Left lung (tissue), 14 donors: ENCODE measurements at places on chromosomes 7 and 10.

DNA sequence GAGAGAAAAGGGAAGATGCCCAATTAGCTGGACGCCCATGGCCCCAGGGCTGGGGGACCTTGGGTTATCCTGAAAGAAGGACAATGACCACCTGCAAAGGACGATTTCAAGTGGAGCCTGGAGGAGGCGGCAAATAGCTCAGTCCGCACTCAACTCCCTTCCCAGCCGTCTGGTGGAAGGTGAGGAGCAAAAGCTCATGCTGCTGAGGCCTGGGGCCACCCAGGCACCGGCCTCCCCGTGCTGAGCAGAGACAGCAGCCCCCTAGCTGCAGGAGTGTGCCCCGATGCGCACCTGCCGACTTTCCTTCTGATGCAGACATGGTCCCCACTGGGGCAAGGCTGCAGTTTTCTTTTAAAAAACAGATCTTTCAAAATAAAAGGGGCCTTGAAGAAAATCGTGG lies 7.9 kb downstream of the FAM20C start:
- no peak overlapping the region for H3K4me3 ChIP-seq
- H3K36me3 ChIP-seq, result no peaks in the 10 kb centered on the region
- no peaks in the 10 kb centered on the region for H3K27me3 ChIP-seq
- no peak for DNase-seq

DNA sequence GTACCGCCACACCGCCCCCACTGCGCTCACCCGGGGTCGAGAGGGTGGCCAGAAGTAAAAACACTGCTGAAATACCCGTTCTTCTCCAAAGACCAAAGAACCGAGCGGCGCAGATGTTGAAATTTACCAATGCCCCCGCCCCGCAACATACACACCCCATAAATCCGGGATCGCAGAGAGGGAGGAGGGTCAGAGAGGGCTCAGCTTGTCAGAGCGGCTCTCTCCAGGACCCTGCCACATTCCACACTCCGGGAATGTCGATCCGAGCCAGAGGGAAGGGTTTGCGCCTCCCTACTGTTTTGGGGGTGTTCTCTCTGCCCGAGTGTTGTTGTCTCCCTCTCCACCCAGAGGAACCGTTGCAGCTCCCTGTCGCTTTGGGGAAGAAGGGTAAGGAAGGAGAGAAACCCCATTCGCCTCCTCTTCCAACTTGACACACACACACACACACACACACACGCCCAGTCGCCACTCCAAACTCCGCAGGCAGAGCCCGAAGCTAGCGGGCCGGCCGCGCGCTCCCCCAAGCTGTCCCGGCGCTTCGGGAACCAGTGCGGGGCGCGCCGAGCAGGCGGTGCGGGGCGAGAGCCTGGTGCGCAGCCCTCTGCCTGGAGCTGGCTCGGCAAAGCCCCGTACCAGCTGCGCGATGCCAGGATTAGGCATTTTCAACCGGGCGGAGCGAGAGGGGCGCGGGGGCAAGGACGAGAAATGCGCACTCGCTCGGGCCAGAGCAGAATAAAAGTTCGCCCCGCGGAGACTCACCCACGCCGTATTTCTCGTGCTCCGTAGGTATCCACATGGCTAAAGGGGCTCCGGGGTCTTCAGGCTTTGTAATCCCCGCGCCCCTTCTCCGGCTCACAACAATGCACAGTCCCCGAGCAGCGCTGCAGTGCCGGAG lies 609 bp downstream of the DOCK4 start:
- peak overlapping the region; percentile 93 for H3K4me3 ChIP-seq
- peak; percentile 82 for DNase-seq
- H3K36me3 ChIP-seq, result no peaks in the 10 kb centered on the region
- H3K27me3 ChIP-seq, result peaks cover 7% of the 10 kb centered on the region
- H3K4me1 ChIP-seq, result peaks cover 51% of the 10 kb centered on the region

DNA sequence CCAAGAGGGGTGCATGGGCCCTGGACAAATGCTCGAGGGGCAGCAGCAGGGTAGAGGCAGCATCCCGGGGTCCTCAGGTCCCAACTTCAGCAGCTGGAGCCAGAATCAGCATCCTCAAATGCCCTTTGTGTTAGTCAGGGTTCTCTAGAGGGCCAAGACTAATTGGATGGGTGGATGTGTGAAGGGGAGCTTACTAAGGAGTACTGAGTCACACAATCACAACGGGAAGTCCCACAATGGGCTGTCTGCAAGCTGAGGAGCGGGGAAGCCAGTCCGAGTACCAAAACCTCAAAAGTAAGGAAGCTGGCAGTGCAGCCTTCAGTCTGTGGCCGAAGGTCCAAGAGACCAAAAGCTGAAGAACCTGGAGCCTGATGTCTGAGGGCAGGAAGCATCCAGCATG lies 162.9 kb upstream of the TCERG1L start:
- H3K36me3 ChIP-seq, result no peaks in the 10 kb centered on the region
- DNase-seq, result no peak
- no peak overlapping the region for H3K27ac ChIP-seq
- peaks cover 37% of the 10 kb centered on the region for H3K27me3 ChIP-seq
- H3K4me1 ChIP-seq, result no peaks in the 10 kb centered on the region

DNA sequence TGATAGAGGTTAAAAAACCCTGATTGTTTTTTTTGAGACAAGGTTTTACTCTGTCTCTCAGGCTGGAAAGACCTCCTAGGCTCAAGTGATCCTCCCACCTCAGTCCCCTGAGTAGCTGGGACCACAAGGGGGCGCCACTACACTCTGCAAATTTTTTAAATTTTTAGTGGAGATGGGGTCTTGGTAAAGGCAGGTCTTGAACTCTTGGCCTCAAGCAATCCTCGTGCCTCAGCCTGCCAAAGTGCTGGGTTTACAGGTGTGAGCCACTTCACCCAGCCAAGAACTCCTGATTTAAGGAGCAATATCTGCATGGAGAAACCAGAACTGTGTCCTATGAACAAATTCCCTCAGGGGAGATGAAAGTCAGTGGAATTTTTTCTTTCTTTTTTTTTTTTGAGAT lies 7.3 kb upstream of the KLHDC10 start:
- no peaks in the 10 kb centered on the region for H3K4me1 ChIP-seq
- no peak overlapping the region for H3K4me3 ChIP-seq
- H3K36me3 ChIP-seq, result no peaks in the 10 kb centered on the region
- no peak overlapping the region for H3K27ac ChIP-seq

GRCh38 chr10:113555751-113556150 lies 2.9 kb downstream of the HABP2 start:
- no peak overlapping the region for H3K4me3 ChIP-seq
- no peaks in the 10 kb centered on the region for H3K36me3 ChIP-seq
- H3K27me3 ChIP-seq, result peaks cover 11% of the 10 kb centered on the region
- H3K27ac ChIP-seq, result no peak overlapping the region
- H3K4me1 ChIP-seq, result no peaks in the 10 kb centered on the region
- DNase-seq, result no peak

GRCh38 chr7:43726466-43726865 lies 2.9 kb downstream of the COA1 start:
- no peak overlapping the region for H3K4me3 ChIP-seq
- H3K27ac ChIP-seq, result no peak overlapping the region
- peaks cover 7% of the 10 kb centered on the region for H3K4me1 ChIP-seq
- H3K36me3 ChIP-seq, result no peaks in the 10 kb centered on the region
- DNase-seq, result no peak

- H3K4me1 ChIP-seq, result peaks cover 6% of the 10 kb centered on the region
- no peaks in the 10 kb centered on the region for H3K27me3 ChIP-seq
- H3K36me3 ChIP-seq, result no peaks in the 10 kb centered on the region
- H3K27ac ChIP-seq, result no peak overlapping the region
These were observed 972 bp downstream of the ORC5 start for GRCh38 chr7:104206841-104207240.

DNA sequence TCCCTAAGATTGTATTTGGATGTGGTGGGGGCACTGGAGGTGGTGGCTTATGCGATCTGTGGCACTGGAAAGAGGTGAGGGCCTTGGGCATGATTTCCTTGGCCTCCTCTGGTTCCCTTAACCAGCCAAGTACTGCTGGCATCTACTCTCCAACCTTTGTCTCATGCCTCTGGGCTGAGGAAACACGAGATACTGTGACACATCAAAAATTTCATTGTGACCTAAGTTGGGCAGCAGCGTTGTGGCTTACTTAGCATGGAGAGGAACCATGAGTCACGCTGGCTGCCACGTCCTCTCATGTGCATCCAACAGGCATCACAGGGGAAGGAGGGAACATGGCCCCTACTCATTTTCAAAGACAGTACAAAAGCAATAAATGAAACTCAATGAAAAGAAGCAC lies 29.7 kb upstream of the GSDME start:
- no peaks in the 10 kb centered on the region for H3K27me3 ChIP-seq
- no peak for DNase-seq
- no peaks in the 10 kb centered on the region for H3K36me3 ChIP-seq
- H3K27ac ChIP-seq, result no peak overlapping the region
- no peaks in the 10 kb centered on the region for H3K4me1 ChIP-seq

- peaks cover 31% of the 10 kb centered on the region for H3K36me3 ChIP-seq
- peaks cover 6% of the 10 kb centered on the region for H3K4me1 ChIP-seq
- no peak overlapping the region for H3K4me3 ChIP-seq
These were observed 25.9 kb downstream of the TNRC18 start for GRCh38 chr7:5397736-5398135.

DNA sequence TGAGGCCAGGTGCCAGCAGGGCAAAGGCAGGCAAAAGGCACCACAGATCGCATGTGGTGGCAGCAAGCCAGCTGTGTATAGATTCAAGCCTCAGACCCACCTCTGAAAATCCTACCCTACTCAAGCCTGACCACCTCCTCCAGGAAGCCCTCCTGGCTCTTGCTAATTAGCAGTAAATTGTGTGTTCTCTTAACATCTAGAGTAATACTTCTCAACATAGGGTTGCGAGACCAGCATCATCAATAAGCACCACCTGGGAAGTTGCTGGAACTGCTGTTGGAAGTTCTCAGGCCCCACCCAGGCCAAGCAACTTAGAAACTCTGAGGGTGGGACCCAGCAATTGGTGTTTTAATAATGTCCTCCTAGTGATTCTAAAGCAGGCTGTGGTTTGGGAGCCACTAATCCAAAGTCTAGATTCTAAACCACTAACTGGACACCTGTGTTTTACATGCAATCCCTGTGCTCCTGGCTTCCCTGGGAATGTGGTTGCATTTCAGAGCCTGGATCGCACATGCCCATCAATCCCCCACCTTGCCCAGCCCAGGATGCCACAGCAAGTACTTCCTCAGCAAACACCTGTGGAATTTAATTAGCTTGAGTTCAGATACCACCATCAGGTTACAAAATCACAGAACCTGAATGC lies 46.2 kb downstream of the KCNMA1 start:
- no peak overlapping the region for H3K27ac ChIP-seq
- no peak overlapping the region for H3K4me3 ChIP-seq
- no peak for DNase-seq
- no peaks in the 10 kb centered on the region for H3K36me3 ChIP-seq

- H3K4me1 ChIP-seq, result no peaks in the 10 kb centered on the region
- H3K27me3 ChIP-seq, result no peaks in the 10 kb centered on the region
- no peak for DNase-seq
- no peak overlapping the region for H3K27ac ChIP-seq
These were observed 44.1 kb upstream of the ATP6V0A4 start for GRCh38 chr7:138842111-138842510.

DNA sequence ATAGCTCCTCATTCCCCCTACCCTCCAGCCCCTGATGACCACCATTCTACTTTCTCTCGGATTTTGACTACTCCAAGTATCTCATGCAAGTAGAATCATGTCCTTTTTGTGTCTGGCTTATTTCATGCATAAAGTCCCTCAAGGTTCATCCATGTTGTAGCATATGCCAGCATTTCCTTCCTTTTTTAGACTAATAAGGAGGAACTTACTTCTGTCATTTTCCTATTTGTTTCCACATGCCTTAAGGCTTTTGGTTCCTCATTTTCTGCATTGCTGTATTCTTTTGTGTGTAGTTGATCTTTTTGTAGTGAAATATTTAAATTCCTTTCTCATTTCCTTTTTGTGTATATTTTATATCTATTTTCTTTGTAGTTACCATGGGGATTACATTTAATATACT lies 376.9 kb downstream of the CALN1 start:
- DNase-seq, result no peak
- no peak overlapping the region for H3K4me3 ChIP-seq
- H3K27me3 ChIP-seq, result no peaks in the 10 kb centered on the region
- no peaks in the 10 kb centered on the region for H3K36me3 ChIP-seq
- no peak overlapping the region for H3K27ac ChIP-seq

- no peaks in the 10 kb centered on the region for H3K27me3 ChIP-seq
- no peaks in the 10 kb centered on the region for H3K36me3 ChIP-seq
- no peak for DNase-seq
These were observed 788.4 kb upstream of the SORCS1 start for GRCh38 chr10:107952649-107953556.

- peaks cover 97% of the 10 kb centered on the region for H3K36me3 ChIP-seq
- no peaks in the 10 kb centered on the region for H3K27me3 ChIP-seq
- no peak for DNase-seq
- no peak overlapping the region for H3K4me3 ChIP-seq
- H3K27ac ChIP-seq, result no peak overlapping the region
These were observed 18.5 kb upstream of the CHCHD1 start for GRCh38 chr10:73763343-73763742.

DNA sequence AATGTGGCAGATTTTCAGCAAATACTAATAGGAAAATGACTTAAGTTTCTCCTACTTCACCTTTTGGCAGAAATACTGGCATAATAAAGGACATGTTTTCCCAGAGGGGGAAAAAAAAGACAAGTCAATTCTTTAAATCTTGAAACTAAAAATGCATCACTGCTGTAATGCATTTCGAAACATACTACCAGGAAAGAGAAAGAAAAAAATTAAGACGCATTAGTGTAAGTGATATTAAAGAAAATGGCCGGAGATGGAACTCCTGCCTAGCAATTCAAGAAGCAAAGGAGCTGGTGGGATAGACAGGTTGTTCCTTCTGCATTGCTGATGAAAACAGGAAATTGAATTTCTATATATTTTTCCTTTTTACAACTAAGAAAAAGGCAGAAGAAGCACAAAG lies 3.2 kb downstream of the ACTR1A start:
- H3K27ac ChIP-seq, result no peak overlapping the region
- DNase-seq, result no peak
- no peak overlapping the region for H3K4me3 ChIP-seq
- H3K27me3 ChIP-seq, result no peaks in the 10 kb centered on the region

DNA sequence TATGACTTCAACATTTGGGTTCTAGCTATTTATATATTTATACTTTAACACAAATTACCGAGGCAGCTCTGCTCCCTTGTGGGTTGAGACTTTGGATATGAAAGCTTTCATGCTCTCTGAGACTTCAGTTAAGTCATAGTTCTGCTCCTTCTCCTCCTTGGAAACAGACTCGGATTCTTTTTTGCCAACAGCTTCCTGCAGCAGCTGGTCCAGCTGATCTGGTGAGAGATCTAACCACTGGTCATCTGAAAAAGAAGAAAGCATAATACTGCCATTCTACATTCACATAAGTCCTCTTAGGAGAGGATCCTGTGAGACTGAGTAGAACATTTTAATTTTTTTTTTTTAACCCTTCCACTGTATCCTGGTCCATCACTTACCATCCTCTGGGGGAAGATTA lies 28.6 kb downstream of the ECD start:
- H3K27me3 ChIP-seq, result no peaks in the 10 kb centered on the region
- H3K4me3 ChIP-seq, result no peak overlapping the region
- H3K36me3 ChIP-seq, result peaks cover 6% of the 10 kb centered on the region
- H3K4me1 ChIP-seq, result no peaks in the 10 kb centered on the region
- no peak for DNase-seq
- no peak overlapping the region for H3K27ac ChIP-seq
